ENCODE measurements at places on chromosomes 3 and 15. TPM values are rescaled to one million over a fixed set of nuclear protein-coding genes. Genes with fewer than 3 reads are reported as not detected.

- H3K36me3 ChIP-seq, result no peaks in the 10 kb centered on the region
- H3K27me3 ChIP-seq, result peaks cover 4% of the 10 kb centered on the region
- H3K4me1 ChIP-seq, result no peaks in the 10 kb centered on the region
- no peak overlapping the region for H3K4me3 ChIP-seq
- no peak for DNase-seq
Measured at GRCh38 chr3:122306622-122306953, 18.5 kb upstream of the CSTA start.

The NANOGP8 gene
- not detected for total RNA-seq

The RBP2 gene
- not detected for total RNA-seq

DNA sequence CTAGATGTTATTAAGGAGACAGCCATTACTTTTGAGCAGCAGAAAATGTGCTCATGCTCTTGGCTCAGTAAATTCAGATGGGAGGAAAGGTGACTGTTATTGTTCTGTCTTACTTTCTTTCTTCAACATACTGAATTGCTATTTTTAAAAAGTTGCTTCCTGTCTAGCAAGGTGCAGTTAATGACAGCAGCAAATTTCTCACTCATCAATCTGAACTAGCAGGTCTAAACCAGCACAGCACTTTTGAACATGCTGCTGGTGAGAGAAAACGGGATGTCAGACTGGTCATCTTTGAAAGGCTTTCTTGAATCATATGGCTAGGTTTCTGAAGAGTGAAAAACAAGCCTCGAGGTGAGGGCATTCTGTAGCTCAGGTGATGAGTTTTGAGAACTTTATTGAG lies 384.7 kb downstream of the MFSD1 start:
- H3K27me3 ChIP-seq, result no peaks in the 10 kb centered on the region
- no peak overlapping the region for H3K27ac ChIP-seq
- no peaks in the 10 kb centered on the region for H3K36me3 ChIP-seq
- no peak overlapping the region for H3K4me3 ChIP-seq

GRCh38 chr3:16104156-16104555 lies 70.3 kb upstream of the GALNT15 start:
- H3K27me3 ChIP-seq, result peaks cover 3% of the 10 kb centered on the region
- H3K36me3 ChIP-seq, result no peaks in the 10 kb centered on the region
- H3K4me3 ChIP-seq, result no peak overlapping the region
- no peak overlapping the region for H3K27ac ChIP-seq

- H3K27ac ChIP-seq, result no peak overlapping the region
- H3K4me1 ChIP-seq, result no peaks in the 10 kb centered on the region
- peaks cover 5% of the 10 kb centered on the region for H3K27me3 ChIP-seq
- H3K4me3 ChIP-seq, result no peak overlapping the region
- H3K36me3 ChIP-seq, result no peaks in the 10 kb centered on the region
Measured at GRCh38 chr3:50698269-50698668, 23.5 kb downstream of the DOCK3 start.

The RPL22L1 gene
- 43.6 TPM for total RNA-seq

GRCh38 chr3:134985864-134986715 lies 191.0 kb downstream of the EPHB1 start:
- H3K27me3 ChIP-seq, result no peaks in the 10 kb centered on the region
- H3K4me3 ChIP-seq, result no peak overlapping the region
- H3K27ac ChIP-seq, result no peak overlapping the region

DNA sequence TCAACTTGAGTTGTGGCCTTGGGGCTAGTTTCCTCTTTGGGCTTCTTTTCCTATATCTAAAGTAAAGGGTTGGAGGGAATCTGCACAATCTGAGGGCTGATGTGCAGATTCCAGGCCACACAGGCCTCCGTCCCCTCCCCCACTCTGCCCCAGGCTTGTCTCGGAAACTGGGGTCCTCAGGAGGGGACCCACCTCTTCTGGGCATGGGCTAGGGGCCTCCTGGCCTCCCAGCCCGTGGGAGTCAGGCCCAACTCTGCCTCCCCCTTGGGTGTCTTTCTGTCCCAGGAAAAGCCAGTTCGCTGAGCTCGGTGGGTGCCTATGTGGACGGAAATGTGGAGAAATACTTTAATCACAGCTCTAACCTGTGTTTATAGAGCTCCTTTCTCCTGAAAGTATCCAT lies 4.8 kb downstream of the SMAD6 start:
- H3K27me3 ChIP-seq, result peaks cover 8% of the 10 kb centered on the region
- no peaks in the 10 kb centered on the region for H3K36me3 ChIP-seq
- no peak overlapping the region for H3K4me3 ChIP-seq

GRCh38 chr15:68305420-68305871 lies 27.9 kb downstream of the FEM1B start:
- H3K36me3 ChIP-seq, result no peaks in the 10 kb centered on the region
- H3K27me3 ChIP-seq, result peaks cover 3% of the 10 kb centered on the region
- H3K27ac ChIP-seq, result no peak overlapping the region
- DNase-seq, result no peak
- H3K4me3 ChIP-seq, result no peak overlapping the region

GRCh38 chr15:83435782-83436181 lies 11.4 kb upstream of the SH3GL3 start:
- no peaks in the 10 kb centered on the region for H3K4me1 ChIP-seq
- H3K4me3 ChIP-seq, result no peak overlapping the region
- H3K36me3 ChIP-seq, result no peaks in the 10 kb centered on the region
- DNase-seq, result no peak

DNA sequence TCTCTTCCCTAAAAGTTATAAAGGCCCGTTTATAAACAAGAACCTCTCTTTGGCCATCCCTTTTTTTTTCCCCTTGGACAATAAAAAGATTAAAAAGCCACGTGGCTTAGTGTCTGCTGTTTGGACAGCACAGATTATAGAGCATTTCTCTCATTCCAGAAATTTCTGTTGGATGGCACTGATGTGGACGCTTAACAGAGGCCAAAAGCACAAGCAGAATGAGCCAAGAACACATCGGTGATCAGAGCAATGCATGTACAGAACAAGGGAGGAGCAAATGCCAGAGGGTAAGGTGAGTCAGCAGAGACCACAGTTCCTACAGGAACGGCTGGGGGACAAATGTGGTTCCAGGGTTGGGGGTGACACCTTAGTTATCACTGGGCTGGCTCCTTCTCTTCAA lies 30.3 kb upstream of the CTNNB1 start:
- no peak for DNase-seq
- H3K4me1 ChIP-seq, result no peaks in the 10 kb centered on the region
- H3K4me3 ChIP-seq, result no peak overlapping the region
- peaks cover 6% of the 10 kb centered on the region for H3K27me3 ChIP-seq
- H3K27ac ChIP-seq, result no peak overlapping the region

DNA sequence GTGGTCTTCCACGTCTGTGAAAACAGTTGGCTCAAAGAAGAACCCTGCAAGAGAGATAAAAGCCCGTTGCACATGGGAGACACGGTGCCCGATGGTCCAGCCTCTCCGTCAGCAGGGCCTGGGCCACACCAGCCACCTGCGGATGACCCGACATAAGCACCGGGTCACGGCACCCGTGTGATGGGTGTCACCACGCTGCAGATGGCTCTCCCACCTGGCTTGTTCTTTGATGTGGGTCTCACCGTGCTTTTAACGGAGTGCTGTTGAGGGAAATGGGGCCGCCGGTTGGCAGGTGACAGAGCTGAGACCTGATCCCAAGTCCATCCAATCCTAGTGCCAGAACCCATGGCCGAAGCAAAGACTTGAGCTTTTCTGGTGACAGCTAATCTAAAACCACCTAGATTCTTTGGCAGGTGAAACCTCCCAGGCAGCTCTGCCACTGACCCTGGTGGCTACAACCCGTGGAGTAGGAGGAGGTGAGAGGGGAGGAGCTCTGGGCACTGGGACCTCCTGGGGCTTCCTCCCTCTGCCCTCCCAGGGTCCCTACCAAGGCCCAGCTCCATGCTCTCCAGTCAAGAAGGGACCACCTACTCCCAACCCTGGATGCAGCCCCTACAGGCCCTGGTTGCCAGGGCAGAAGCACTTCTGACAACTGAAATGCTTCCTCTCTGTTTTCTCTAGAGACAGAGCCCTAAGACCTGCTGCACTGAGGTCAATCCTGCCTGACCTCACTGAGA lies 23.4 kb upstream of the SLC41A3 start:
- no peak overlapping the region for H3K4me3 ChIP-seq
- H3K4me1 ChIP-seq, result no peaks in the 10 kb centered on the region
- no peaks in the 10 kb centered on the region for H3K36me3 ChIP-seq
- no peak overlapping the region for H3K27ac ChIP-seq
